ENCODE measurements at places on chromosomes 11 and 22.

DNA sequence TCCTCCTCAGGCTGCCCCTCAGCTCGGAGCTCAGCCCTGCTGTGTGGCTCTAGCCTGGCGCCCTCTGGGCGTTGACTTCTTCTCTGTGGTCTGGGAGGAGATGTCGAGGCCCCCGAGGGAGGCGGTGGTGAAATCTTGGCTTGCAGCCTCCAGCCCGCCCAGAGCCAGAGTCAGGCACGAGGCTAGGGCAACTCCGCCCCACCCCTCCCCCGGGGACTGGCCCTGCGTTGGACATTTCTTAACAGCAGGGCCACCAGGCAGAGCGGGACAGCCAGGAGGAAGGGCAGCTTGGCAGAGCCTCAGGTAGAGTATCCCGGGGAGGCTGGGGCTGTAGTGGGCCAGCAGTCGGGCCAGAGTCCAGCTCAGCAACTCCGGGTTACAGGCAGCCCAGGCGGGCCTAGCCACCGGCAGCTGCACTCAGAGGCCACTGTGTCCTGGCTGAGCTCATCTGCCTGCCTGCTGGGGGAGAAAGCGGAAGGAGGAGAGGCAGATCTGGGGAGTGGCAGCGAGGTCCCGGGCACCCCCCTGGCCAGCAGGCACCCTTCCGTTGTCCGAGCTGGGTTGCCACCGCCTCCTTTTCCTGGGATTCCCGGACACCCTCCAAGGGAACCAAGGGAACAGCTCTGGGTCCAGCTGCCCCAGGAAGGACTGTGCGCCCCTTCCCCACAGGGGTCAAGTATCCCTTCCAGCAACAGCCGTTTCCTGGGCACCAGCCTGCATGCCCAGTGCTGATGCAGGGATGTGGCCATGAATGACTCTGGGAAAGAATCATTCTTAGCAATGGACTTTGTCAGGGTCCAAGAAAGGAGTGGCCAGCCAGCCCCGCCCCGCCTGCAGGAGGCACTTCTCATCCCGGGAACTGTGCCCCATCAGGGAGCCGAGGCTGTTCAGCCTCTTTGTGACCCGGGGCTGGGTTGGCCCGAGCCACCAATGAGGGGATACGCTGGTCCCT, at the start of gene ALDH3B1:
Gene ALDH3B1, plus strand, starts transcription at position 238 of the 952 bp plus-strand sequence. CDS start 4,971 bp downstream, outside the sequence.
- peak; percentile 44 for DNase-seq

DNA sequence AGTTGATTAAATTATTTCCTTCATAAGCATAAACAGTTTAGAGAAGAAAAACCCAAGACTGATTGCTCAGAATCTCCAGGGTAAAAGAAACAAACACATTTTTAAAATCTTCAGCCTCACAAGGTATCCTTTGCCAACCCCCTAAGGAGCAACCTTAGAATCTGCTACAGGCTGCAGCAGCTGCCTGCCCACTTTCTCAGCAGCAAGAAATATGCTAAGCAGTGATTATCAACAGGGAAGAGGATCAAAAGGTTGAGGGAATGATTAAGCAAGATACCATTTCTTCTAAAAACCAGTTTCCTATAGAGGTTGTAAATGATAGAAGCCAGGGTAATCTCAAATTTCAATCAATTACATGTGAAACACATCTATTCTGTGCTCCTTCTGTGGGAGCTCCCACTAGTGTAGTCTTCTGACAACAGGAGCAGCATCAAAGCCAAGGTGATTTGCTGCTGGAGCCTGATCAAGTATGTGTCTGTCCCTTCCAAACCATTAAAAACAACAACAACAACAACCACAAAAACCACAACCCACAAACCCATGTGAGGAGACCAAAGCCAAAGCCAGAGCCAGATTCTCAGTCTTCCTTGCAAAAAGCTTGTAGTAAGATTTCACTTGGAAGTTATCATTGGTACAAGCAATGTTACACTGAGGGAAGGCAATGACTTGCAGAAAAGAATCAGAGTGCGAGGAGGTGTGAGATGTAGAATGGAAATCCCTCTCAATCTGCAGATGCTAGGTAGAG, 761.2 kb downstream of the DLG2 start:
- no peak for DNase-seq

DNA sequence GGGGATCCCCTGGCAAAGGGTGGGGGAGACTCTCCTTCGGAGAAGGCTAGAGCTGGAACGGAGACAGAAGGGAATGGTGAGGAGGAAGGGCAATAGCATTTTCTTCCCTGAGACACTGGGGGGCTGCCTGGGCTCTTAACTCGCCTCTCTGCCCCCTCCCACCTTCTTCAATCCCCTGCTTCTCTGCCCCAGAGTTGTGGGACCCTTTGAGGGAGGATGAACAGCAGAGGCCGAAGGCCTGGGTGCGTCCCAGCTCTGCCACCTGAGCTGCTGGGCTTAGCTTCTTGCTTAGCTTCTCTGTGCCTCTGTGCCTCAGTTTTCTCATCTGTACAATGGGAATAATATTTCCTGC, 72.4 kb downstream of the RTL6 start:
- no peak for DNase-seq

DNA sequence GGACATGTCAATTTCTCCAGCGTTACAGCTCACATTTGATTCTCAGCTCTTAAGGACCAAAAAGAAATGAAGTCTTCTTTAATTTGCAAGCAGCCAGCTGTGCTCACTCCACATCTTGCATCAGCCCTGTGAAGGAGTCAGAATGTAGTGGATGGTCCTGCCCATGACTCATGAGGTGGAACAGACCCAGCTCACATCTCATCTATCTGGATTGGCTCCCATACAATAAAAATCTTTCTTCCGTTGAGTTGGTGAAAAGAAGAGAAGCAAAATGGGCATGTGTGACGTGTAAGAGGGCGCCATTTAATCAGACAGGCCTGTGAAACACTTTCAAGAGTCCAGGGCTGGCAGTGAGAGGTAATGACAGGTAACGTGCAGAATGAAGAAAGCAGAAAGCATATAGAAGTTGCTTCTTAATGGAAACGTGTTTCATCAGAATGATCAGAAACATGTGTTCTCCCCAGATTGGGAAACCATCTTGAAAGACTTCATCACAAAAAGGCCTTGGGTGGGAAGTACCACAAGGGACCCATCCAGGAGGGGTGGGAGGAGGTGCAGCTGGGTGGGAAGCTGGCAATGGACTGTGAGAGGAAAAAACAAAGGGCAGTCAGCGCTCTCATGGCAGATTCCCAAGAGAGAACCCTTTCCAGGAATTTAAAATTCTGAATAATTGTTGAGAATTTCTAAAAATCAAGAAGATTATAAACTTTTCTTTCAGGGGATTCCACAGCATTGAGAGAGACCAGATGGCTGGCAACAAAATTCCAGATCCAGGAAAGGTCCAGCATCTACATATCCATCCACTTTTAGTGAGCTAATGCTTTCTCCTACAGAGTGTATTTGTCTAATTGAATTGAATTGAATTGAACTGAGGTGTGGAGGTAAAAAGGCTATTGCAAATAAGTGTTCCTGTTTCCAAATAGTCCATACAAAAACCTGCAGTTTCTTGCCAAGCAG, 57.0 kb downstream of the ETS1 start:
- no peak for DNase-seq

GRCh38 chr22:37806409-37807333, 1.1 kb upstream of the GCAT start:
- DNase-seq: no peak

DNA sequence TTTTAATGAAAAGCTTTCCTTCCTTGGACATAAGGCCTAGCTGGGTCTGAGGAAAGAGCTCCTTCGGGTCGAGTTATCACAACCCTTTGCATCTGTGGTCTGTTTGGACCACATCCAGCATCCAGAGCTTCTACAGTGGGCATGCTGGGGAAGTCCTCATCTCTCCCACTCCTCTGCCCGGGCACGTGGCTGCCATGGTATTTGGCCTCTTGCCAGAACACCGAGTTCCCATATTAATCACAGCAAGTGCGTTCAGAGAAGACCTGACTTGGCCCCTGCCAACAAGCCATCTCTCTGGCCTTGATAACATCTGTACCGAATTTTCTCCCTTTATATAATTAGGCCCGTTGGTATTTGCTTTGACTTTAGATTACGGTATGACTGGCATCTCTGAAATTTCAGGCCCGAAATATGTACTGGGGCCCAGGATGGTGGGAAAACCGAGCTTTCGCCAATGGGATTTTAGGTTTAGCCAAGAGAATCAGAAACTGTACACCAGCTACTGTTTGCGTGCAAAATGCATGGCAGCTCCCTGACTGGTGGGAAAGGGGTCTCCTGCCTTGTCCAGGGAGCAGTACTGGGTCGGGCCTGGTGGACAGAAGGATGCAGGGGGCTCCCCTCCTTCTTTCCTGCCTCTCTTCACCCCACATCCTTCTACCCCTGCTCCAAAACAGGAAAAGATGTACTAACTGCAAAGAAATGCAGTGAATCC, 90.0 kb downstream of the MICAL2 start:
- no peak for DNase-seq

DNA sequence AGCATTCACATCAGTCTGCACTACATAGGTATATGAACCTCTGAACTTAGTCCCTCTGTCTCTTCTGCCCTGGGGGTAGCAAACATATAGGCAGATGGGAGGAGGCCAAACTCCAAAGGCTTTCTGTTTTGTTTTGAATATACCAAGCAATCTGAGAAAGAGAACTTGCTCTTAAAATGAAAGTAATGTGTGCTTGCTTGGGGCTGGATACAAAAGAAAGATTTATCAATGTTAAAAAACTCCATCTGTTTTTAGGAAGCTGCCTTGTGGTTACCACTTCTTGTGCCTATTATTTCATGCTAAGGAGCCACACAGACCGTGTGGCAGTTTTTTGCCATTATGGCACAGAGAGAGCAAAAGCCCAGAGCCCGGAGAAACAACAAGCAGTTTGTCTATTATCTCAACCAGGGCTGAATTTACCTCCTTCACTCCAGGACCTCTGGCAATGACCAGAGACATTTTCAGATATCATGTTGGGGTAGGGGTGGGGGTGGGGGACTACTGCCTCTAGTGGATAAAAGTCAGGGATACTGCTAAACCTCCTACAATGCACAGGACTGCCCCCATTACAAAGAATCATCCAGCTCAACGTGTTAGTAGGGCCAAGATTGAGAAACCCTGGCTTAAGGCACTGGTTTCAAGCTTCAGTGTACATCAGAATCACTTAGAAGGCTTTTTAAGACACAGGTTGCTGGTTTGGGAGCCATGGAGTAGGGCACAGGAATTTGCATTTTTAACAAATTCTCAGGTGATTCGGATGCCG, 124.2 kb downstream of the APIP start:
- no peak for DNase-seq

DNA sequence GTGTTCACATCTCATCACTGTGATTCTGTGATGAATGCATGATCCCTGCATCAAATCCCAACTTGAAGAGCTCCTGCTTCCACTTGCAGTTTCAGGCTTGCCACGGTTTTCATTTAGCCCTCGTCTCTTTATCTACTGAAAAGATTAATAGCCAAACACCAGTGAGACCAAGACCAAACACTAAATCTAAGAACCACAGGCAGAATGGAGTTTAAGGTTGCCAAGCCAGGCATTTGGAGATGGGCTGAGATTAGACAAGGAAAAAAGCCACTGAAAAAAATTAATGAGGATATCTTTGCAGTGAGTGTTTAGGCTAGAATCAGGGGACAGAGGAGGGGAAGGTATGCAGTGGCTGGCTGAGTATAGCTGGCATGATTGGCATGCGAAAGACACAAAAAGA, 227.2 kb upstream of the BLID start:
- DNase-seq: no peak

DNA sequence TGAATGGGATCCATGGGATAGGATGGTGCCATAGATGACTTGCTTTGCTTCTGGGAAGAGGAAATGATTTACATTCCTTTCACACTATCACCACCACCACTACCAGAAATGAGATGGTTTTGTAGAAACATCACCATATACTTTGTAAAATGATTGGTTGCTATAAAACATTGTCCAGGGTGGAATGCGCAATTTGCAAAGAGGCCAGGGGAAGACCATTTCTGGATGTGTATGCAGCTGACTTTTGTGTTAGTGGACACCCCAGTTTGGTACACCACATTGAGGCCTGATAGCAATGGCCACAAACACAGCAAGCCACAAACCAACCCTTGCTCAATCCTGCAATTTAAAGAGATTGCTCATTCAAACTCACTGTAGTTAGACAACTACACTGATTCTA, 56.7 kb upstream of the RCN1 start:
- DNase-seq: no peak
